CD4-positive, alpha-beta T cell treated with Interleukin-12 subunit alpha and Interleukin-12 subunit beta, for 1 hour (primary cell): ENCODE measurements at places on chromosomes 12 and 14.

- DNase-seq, result no peak
Observed at GRCh38 chr14:67690011-67690410, 5.6 kb downstream of the RDH11 start.

DNA sequence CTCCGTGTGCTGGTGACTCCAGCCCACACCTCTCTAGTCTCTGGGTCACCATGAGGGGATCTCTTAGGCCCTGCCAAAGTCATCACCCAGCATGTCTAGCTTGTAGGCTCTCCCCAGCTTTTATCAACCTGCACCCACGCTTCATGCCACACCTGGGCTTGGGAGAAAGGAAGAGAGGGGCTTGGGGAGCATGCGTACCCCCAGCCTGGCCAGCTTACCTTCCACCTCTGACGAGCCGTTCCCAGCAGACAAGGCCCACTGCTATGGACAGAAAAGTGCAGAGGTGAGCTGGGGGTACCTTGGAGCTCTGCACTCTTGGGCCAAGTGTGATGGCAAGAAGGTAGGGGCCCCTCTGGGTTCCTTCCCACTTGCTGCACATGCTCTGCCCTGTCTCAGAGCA lies 1.7 kb downstream of the PGF start:
- no peak for DNase-seq

DNA sequence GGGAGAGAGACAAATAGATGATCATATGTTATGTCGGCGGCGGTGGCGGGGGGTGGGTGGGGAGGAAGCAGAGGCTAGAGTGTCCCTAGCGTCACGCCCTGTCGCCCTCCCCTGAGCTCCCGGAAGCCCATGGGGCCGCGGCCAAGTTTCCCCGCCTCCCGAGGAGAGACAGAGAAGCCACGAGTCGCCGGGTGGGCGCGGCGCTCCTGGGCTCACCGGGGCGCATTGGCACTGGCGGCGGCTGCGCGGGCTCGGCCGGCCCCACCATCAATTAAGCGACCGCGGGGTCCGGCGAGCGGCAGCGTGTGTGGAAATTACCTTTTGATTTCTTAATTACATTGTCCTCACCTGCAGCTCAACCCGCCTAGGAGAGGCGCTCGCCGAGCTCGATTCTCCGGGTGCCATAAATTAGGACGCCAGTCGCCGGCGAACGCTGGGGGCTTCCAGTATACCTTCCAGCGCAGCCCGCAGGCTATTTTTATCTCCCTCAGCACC lies 119.9 kb upstream of the LHX5 start:
- DNase-seq, result no peak

GRCh38 chr14:73049428-73049827 lies 8.9 kb upstream of the RBM25 start:
- no peak for DNase-seq

- no peak for DNase-seq
Observed at GRCh38 chr14:103003850-103004249, 53.5 kb downstream of the CDC42BPB start.

DNA sequence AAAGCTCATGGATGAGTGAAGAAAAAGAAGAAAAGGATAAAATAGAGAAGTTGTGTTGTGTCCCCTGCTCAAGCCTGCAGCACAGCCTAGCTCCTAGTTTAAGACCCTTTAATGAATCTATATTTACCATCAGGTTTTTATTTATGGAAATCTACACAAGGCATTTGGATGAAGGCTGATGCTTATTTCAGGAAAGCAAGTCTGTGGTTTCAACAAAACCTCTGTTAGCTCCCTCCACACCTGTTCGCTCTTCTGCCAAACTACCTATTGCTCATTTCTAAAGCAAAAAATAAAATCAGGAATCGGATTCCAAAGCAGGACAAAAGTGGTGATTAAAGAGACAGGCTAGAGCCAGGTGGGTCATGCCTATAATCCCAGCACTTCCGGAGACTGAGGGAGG lies 18.9 kb upstream of the MAP3K9 start:
- no peak for DNase-seq

DNA sequence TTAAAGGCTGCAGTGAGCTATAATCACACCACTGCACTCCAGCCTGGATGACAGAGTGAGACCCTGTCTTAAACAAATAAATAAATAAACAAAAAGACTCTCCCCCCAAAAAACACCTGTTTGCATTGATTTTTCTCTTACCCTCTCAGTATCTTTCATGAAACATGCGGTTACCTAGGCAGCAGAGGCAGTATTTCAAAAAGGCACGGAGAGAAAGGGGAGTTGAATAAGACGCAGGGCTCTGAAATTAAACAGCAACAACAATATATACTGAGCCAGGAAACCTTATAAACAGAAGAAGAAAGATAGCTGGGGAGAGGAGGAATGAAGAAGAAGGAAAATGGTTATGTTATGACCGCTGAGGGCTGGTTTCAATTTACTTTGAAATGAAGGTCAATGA lies 277.6 kb downstream of the BTG1 start:
- DNase-seq, result no peak

GRCh38 chr12:130116791-130117190 lies 45.5 kb upstream of the FZD10 start:
- DNase-seq, result no peak

DNA sequence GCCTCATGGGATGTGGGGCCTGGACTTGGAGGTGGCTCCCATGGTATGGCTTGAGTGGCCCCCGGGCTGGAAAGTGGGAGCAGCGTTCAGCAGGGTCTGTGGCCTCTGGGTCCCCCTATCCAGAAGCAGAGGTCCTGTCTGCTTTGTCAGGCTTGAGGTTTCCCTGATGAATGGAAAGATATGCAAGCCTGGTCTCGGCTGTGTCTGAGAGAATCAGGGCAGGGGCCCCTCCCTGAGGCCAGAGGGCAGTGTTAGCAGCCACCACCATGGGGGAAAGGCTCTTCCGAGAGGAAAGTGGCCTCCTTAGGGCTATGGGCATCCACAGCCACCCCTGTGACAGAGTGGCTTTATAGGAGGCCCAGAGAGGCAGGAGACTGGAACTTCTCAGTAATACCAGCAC lies 128.2 kb downstream of the VRK1 start:
- DNase-seq, result no peak

GRCh38 chr12:107418981-107419380 lies 266.6 kb upstream of the PWP1 start:
- no peak for DNase-seq

GRCh38 chr14:96598332-96598928 lies 96.2 kb downstream of the PAPOLA start:
- no peak for DNase-seq

GRCh38 chr12:108806921-108807320 lies 50.5 kb downstream of the SSH1 start:
- DNase-seq, result no peak

GRCh38 chr14:51828017-51828797 lies 32.2 kb upstream of the GNG2 start:
- DNase-seq, result peak; percentile 60

DNA sequence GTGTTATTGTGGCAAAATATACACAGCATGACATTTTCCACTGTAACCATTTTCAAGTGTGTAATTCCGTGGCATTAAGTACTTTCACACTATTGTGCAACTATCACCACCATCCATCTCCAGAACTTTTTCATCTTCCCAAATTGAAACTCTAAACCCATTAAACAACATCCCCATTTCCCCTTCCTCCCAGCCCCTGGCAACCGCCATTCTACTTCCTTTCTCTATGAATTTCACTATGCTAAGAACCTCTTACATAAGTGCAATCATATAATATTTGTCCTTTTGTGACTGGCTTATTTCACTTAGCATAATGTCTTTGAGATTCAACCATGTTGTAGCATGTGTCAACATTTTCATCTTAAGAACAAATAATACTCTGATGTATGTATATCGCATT lies 67.8 kb upstream of the PYGL start:
- no peak for DNase-seq

GRCh38 chr12:17104801-17105200 lies 498.8 kb upstream of the LMO3 start:
- DNase-seq, result no peak

DNA sequence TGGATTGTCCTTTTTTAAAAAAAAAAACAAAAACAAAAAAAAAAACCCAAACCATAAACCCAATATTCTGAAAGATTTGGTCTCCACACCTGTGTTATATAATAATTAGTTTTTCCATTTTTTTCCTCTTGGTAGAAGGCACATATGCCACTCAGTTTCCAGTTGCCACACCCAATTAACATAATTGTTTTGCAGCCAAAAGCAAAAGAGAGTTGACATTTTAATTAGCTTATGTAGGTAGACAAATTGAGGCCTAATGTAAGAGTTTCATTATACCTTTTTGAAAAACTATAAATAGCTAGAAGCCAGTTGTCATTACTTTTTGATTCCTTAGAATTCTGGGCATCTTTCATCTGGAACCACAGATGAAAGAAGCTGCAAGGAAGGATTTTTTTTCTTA lies 21.0 kb downstream of the PTPN11 start:
- DNase-seq, result no peak

DNA sequence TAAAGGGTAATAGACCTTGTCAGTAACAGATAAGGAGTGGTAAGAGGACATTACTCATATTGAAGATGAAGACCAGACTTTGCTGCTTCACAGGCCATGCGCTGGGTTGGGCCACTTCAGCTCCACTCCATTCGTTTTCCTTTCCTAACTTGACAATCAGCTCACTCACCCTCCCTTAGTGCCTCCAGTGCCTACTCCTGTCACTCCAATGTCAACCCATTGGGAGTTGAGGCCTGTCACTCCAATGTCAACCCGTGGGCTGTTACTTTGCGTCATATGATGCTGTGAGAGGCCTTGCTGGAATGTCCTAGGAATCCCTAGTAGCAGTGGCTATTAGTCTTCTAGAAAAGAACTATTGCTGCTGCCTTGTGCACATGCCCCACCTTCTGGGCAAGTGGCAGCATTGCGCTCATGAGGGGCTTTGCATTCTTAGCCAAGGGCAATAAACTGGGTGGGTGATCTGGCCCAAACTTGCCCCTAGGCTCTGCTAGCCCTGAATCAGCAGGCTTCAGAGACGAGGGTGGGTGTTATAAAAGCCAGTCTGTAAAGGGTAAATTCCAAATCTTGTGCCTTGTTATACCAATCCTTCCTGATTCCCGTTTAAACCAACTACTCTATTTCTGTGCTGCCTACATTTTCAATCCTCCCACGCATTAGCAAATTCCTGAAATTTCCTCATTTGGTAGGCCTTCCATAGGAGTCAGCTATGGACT lies 36.1 kb downstream of the BAZ2A start:
- DNase-seq, result peak; percentile 67

GRCh38 chr12:32843528-32844095 lies 53.0 kb downstream of the PKP2 start:
- no peak for DNase-seq

DNA sequence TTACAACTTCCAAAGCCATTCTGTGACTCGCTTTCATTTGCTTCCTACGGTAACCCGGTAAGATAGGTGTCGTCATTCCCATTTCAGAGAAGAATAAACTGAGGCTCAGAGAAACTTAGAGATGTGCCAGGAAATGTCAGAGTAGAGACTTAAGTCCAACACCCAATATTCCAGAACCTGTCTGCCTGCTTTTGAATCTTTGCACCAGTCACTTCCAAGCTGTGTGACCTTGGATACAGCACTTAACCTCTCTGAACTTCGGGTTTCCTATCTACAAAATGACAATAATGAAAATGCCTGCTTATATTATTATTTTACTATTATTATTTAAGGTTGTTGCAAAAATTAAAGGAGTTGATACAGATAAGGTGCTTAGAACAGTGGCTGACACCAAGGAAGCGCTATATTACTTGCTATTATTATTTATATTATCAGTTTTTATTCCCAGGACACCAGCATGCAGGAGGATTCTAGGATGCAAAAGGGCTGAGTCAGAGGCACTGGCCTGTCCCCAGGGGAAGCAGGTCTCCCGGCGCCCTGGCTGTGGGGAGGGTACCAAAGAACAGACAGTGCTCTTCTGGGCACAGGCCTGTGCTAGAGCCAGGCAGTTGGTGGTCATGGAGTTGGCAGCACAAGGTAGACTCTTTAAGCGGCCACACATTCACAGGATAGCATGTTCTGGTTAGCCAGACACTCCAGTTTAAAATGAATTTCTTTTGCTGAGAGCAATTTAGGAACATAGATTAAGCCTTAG lies 5.4 kb downstream of the HSPB8 start:
- no peak for DNase-seq

DNA sequence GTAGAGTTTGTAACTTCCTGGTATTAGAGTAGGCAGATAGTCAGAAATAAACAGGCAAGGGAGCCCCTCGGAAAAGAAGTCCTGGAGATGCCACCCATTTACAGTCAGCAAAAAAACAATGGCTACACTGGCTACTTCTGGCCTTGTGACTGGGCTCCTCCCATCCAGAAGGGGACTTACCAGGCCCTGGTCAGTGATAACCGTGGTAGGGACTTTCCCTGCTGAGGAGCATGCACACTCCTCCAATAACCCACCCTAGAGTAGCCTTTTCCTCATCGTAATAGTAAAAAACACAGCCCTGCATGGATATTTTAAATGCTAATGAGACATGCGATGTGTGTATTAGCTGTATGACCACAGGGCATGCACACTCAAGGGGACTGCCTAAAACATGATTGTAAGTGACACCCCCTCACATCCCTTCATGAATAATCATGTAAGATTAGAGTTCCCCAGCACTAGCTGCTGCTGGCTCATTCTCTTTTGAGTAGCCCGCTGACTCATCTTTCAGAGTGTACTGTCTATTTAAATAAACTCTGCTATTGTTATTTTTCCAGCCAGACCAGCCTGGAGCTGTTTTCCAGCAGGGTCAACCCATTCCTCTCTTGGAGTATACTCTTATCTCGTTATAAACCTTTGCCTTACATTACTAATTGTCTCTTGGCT lies 413.8 kb upstream of the TMTC1 start:
- no peak for DNase-seq

DNA sequence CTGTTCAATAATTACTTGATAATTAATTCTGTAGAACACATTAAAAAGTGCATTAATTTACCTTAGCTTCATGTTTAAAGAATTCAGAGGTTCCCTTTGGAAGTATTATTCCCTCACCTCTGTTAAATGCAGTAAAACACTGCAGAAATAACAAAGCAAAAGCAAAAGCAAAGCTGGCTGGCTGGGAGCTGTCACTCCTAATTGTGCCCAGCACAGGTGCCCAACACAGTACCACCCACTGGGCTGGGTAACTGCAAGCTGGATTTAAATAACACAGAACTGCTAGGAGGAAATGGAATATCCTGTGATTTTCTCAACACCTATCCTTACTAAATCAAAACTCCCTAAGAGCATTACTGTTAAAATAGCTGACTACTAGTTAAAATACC lies 72.6 kb downstream of the SLC2A13 start:
- DNase-seq, result no peak

DNA sequence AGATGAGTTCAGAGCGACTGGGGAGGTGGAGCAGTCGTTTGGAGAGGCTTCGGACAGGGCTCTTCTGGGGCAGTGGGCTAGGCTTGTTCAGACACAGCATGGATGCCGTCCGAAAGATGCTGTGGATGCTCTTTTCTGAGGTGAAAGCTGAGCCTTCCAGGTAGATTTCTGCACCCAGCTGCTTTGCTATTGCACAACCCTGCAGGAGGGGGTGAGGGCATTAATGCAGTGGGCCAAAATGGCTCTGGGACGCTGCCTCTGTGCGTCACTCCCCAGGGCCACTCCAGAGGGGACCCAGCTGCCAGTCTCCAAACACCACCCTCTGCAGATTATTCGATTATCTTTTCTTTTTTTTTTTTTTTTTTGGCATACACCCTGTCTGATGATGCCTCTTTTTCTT lies 6.1 kb upstream of the DDX23 start:
- no peak for DNase-seq
